CD4-positive, alpha-beta T cell treated with Interferon alpha-2 for 1 hour (primary cell): ENCODE measurements at places on chromosomes 5 and 9.

DNA sequence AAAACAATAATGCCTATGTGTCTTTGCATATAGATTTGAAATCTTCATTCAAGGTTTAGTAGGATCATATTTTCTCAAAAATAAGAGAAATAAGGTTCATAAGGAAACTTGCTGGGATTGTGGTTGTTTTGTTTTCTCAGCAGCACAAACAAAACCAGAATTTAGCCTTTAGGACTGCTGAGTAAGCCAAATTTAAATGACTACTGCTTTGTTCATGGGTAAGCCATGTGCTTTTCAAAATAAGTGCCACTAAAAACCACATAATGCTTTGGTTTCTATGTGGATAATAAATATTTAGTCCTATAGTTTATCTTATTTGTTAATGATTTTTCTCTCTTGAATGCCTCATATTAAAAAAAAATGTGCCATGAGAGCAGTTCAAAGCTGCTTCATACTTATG, 38.8 kb downstream of the PTCD2 start:
- DNase-seq = no peak

GRCh38 chr5:141846031-141846430, 32.2 kb downstream of the PCDH1 start:
- DNase-seq = no peak

GRCh38 chr9:137068539-137069507, 1.5 kb downstream of the SAPCD2 start:
- DNase-seq = no peak

DNA sequence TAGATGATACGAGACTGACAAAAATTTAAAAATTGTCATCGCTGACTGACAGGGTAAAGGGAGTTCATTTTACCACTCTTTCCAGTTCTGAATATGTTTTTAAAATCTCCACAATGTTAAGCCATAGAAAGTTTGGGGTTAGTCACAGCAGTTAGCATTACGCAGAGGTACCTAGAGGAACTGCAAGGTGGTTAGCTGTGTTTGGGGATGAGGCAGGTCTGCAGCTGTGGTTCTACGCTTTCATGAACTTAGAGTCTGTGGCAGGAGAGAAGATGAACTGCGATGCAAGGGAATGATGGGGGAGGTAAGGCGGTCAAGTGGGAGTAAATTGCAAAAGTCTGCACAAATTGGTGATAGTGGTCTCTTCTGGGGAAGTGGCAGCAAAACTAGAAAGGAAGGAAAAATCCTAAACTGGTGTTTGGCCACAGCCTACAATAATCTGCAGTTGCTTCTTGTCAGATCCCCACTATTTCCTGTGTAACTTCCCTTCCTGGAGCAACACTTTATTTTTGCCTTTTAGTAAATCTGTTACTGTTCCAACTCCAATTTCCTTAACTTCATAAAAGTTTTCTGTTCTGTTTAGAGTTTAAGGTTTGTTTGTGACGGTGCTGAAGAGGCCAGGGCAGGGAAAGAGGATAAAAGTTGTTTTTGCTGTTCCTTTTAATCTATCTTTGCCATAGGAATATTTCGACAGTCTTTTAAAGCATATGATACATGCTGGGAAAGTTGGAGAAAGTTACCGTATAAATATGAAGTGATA, 38.6 kb upstream of the SNX2 start:
- DNase-seq = no peak

DNA sequence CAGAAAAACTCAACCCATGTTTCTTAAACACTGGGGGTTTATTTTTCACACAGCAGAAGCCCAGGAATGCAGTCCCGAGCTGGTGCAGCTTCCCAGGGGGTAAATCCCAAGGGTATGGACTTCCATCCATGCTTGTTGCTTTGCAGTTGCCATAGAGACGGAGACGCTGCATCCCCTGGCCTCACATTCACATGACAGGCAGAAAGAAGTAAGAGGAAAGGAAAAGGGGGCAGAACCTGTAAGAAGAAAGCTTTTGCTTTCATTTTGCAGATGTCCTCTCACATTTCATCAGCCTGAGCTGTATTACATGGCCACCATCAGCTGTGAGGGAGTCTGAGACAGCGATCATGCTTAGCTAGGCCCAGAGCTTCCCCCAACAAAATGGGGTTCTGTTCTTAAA, 321.0 kb downstream of the AGTPBP1 start:
- DNase-seq = no peak

DNA sequence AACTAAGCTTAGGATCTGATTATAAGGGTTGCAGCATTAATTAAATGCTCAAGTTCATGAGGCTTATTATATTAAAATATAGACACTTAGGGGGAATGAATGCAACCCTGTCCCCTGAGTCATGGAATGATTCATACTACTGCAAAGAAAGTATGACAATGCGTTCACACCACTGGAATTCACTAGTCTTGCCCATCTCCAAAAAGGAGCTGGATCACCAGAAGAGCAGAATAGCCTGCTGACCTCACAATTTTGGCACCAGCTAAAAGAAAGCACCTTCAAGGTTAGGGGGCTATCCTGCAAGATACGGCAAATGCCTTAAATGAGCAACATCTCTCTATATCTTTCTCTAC, 32.0 kb upstream of the TMED7 start:
- no peak for DNase-seq

GRCh38 chr9:2198956-2199635, 183.9 kb downstream of the SMARCA2 start:
- no peak for DNase-seq

DNA sequence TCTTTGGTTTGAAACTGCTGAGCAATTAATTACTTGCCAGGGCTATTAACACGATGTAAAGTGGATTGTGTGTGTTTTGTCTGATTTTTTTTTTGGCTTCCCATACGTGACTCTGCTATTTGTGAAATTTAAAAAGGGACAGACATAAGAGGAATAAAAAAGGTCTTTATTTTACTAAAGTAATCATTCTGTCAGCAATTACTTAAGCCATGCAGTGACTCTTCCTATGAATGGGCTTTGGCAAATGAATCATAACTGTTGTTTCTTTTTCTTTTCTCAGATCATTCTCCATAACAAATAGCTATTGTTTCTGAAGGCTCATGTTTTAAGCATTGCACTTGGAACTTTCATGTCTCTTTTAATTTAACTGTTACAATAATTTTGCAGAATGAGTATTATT, 461.3 kb upstream of the RORB start:
- DNase-seq = no peak

- no peak for DNase-seq
Observed at GRCh38 chr5:132873119-132873929, at the start of gene LEAP2. Gene LEAP2, plus strand, starts transcription at chr5:132873668. Its CDS starts 27 bp downstream, at chr5:132873695.

GRCh38 chr5:149367249-149367971, 9.6 kb downstream of the PCYOX1L start:
- DNase-seq = peak; percentile 48

- DNase-seq = no peak
Observed at GRCh38 chr5:107359033-107359915, 311.5 kb downstream of the EFNA5 start.

GRCh38 chr9:115379719-115380118, 261.8 kb upstream of the TNC start:
- DNase-seq = no peak

DNA sequence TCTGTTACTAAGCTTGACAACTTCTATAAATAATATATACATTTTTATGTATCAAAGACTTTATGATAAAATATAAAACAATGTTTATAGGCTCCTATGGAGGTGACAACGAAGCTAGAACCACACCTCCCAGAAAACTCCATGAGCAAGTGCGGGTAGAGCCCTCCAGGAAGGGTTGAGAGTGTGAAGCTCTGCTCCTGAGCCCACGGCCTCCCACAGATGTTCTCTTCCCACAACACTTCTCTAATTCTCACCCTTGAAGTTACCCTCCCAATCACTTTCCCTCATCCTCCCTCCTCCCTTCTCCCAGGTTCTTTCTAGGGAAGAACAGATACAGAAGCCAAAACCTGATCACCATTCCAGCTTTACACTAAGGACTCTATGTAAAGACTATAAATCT, 427.6 kb downstream of the SPOCK1 start:
- no peak for DNase-seq

DNA sequence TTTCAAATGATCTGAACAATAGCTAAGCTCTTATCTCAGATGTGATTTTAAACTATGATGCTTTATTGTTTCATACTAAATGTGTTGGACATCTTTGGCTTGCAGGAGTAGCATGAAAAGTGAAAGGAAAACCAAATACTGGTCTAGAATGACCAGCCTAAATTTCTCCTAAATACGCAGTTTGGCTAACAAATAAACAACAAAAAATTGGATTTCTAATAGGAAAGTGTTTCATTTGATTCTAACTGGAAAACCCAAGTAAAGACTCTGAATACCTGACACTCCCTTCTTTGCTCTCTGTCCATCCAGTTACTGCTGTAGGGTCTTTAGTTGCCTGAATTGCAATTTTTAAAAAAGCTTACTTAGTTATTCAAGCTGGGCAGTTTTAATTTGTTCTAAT, 111.7 kb upstream of the ACOT12 start:
- DNase-seq = no peak

GRCh38 chr9:100426189-100426529, 784 bp upstream of the MSANTD3 start:
- no peak for DNase-seq
